ENCODE measurements at places on chromosomes 1 and 21.

DNA sequence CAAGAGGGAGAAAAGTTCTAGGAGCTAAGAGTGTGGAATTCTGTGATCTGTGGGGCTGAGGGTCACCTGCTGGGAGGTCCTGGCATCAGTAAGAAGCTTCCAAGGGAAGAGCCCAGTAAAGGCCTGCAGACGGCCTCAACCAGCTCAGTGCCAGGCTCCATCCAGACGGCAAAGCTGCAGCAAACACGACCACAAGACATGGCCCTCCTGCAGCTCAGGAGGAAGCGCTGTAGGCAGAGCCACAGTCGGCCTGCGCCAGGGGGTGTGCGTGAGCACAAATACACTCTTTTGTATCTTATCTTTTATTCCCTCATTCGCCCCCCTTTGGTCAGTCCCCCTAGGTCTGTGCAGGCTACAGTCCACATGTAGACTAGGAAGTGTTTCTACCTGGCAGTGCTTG, 13.4 kb downstream of the C1orf174 start:
- no peak for DNase-seq

DNA sequence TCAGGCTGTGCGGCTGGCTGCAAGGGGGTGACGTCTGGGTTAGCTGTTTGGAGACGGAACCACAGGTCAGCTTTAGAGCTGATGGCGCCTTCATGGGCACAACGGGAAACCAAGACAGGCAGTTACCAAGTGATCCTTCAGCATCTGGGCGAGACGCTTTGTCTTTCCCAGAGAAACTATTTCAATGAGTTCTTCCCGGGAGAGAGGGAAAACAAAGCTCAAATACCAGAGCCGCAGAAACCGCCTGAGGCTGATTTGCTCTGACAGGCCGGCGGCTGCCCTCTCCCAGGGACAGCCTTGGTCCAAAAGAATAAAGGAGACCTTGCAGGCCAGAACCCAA, 76.5 kb downstream of the CD58 start:
- DNase-seq, result no peak

DNA sequence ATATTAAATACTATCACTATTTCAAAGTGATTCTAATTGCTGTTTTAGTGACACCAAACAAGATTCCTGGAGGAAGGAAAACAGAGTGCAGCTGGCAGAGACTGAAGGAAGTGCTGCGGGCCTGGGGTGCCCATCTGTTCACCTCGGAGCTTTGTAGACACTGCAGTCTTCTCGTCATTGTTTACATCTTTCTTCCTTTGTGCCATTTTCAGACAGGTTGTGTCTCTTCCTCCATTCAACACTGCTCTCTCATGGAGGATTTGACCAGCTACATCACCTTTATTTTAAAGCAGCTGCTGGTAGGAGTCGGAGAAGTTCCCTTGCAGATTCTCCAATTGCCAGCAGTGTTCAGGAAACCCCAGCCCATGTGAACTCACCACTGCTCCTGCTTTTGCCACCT, 37.3 kb downstream of the ABCA4 start:
- DNase-seq, result no peak

GRCh38 chr1:980602-981395, 1.1 kb downstream of the PERM1 start:
- DNase-seq, result no peak

DNA sequence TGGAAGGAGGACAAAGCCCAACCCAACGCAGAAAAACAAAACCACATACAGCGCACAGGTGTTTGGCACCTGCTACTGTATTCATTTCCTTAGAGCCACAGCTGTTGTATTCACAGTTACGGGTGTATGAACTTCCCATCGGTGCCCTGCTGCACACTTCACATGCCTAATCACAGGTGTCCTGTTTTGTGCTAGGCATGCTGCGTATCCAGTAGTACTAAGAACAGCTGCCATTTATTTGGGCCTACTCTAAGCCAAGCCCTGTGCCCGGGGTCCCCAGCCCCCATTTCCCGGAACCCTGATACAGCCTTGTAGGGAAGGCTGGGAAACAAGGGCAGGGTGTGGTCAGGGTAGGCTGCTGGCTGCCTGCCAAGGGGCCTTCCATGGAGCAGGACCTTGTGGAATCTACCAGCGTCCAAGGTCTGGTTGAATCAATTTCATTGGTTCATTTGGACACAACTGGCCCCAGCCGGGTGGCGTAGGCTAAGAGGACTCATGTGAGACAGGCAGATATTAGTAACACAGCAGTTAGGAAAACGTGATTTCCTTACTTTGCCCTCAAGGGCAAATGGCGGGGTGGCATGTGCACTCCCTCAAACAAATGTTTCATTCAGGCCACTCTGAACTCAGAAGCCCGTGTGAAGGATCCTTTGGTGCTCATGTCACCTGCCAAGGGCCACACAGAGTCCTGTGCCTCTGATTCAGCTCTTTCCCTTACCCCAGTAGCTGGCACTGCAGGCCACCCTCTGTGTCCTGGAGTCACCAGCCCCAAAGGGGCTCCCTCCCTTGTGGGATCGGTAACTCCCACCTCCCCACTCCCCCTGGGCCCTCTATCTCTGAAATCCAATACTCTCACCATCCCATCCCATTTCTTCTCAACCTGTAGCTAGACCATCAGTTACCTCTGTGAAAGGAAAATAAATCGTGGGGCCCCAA, 986 bp upstream of the RNF186 start:
- DNase-seq, result no peak

DNA sequence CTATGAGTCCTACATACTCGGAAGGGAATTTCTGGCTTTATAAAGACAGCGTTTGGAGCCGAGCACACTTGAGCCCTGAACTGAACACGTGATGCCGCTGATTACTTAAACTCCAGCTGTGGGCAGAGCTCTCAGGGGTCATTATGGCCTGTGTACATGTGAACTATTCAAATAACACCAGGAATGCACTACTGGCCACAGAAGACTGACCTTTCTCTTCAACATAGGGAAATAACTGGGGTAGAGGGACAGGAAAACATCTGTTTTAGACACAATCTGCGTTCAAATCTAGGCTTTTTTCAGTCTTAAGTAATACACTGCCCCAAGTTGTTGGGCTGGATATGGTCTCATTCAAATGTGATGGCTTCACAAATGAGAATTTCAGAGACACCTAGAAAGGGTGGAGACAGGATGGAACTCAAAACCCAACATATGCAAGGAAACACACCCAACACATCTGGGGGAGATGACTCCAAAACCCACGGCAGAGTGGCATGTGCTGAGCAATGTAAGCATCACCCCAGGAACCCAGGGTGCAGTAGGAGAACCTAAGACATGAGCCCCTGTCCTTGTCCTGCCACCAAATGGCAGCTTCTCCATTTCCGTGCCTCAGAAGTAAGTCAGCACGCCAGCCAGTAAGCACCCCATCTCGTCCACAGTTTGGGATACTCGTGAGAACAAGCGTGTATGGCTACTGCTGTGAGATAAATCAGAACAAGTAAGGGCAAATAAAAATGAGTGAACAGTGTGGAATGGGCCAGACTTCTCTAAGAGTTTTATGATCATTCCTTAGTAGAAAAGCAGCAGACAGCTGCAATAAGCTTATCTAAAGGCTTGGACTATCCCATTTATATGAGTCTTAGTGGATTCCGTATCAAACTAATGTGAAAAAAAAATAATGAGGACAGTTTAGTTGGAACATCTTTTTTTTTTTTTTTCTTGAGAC, 24.9 kb downstream of the NID1 start:
- DNase-seq, result peak; percentile 64

- DNase-seq, result no peak
Observed at GRCh38 chr1:111756124-111756513, 418 bp downstream of the DDX20 start.

- no peak for DNase-seq
Observed at GRCh38 chr1:101198842-101199636, 37.8 kb upstream of the S1PR1 start.

DNA sequence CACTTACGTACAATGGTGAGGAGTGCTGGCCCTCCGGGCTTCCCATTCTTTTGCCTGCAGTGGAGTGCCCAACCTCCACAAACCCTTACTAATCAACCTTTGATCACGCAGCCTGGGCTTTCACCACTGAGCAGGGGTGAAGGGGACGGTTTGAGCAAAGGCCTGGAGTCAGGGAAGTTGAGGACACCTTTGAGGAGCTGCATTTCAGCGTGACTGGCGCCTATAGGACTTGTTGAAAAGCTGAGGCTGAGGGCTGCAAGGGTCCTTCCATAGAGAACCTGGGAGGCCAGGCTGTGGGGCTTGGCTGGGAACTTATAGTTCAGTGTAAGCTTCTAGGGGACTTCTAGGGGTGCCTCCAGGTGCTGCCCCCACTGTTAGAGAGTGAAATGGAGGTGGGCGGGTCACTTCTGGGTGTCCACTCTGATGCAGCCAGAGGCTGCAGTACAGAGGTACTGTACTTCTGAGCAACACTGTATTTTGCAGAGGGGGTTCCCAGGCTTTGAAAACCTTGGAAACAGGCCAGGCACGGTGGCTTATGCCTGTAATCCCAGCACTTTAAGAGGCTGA, 9.8 kb downstream of the SYTL1 start:
- no peak for DNase-seq

- DNase-seq, result no peak
Observed at GRCh38 chr1:19073311-19074186, 117.1 kb upstream of the IFFO2 start.

- DNase-seq, result no peak
Observed at GRCh38 chr1:209783386-209783785, 973 bp downstream of the C1orf74 start.

DNA sequence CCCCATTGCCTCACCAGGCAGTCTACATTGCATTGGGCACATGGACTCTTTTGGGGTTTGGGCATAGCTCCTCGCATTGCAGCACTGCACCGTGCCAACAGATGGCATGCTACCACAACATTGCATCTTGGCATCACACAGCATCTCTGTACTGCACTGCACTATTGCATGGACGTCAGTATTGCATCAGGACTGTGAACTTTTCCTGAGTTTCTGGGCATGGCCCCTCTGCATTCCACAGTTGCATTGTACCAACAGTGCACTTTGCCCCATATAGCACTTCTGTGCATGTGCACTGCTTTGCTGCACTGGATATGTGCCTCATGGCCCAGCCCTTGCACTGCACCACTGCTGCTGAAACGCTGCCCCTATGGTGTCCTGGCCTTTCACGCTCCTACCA, 9.6 kb downstream of the PTPRU start:
- DNase-seq, result peak; percentile 36

- peak; percentile 22 for DNase-seq
Observed at GRCh38 chr1:166924823-166925541, 48.9 kb upstream of the TADA1 start.

DNA sequence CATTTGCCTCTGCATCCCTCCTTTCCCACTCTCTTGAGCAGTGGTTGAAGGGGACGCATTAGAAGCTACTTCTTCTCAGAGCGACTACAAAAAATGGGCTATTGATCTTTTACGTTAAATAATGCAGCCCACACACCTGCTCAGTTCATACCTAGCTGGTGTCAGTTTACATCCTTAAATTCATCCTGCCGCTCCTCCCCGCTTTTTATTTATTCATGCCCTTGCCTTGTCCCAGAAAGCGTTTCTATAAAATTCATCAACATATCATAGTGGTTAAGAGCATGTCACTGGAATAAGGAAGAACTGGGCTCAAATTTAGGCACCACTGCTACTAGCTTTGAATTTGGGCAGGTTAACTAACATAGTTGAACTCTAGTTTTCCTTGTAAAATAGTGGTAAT, 66.0 kb upstream of the TINAGL1 start:
- no peak for DNase-seq

GRCh38 chr1:32992489-32993323, 28.1 kb upstream of the RNF19B start:
- DNase-seq, result peak; percentile 97

DNA sequence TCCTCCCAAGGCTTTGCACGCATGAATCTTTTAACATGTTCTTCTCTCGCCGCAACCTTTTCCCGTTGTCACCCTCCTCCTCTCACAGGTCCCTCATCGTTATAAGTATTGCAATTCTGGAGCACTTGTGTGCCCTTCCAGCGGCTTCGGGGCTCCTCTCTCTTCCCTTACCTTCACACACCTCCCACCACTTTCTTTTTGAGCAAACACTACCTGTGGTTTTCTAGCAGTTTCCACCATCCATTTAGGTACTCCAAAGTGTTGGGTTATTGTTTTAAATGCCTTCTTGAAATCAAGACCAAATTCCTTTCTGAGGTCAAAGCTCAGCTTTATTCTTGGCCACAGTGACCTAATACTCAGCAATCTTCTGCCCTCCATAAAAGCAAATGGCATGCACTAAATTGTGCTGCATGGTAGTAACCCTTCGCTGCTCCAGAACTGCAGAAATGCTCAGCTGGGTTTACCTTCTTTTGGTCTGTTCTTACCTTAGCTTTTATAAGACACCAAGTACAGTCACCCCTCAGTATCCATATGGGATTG, 472.4 kb downstream of the SETD4 start:
- no peak for DNase-seq

DNA sequence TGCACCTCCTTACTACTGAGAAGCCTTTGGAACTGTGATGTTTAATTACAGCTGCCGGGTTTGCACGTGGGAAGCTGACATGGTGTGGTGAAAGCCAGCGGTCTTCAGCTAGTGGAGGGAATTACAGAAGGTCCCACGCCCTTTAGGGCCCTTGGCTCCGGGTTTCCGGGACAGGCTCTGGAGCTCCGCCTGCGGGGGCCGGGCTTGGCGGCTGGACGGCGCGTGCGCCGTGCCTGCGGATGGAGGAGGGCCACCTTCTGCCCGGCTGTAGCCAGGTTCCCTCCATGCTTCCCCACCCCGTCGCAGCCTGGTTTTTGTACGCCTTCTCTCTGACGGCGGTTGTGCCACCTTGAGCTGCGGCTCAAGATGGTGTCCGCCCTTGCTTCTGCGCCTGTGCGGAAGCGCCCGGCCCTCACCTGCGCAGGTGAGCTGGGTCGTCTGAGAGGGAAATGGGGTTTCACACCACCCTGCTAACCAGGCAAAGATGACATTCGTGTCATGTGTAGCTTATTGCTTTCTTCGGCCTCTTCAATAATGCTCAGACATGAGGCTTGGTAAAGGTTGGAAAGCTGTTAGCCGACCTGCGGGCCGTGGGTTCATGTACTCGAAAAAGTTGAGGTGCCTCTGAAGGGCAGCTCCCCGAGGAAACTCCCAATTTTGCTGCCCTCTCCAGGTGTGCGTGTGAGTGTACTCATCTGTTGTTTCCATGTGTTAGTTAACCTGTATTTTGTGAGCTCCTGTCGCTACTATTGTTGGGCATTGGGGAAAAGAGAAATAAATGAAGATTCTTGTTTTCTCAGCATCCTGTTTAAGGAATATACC, 36.6 kb upstream of the OPRD1 start:
- DNase-seq, result peak; percentile 15

- DNase-seq, result no peak
Observed at GRCh38 chr1:6588893-6589520, 9.2 kb downstream of the ZBTB48 start.

DNA sequence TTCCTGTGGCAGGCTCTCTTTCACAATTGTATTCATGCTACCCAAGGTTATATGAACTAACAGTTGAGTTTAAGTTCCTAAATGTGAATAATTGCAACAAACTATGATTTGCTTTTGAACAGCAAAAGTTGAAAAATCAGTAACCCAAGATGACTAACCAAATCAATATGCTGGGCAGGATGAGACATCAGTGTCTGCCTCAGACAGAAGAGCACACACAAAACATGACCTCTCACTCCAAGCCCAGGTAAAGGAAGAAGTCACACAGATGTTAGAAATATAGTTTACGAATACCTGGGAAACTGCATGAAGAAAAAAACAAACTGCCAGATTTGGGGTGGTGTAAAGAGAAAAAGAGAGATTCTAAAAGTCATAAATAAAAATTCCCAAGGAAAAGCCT, 3.5 kb downstream of the OR2L13 start:
- no peak for DNase-seq

Data from astrocyte of the spinal cord (primary cell).